ENCODE measurements at places on chromosomes 6 and 20.

GRCh38 chr20:49575551-49576060 lies 7.7 kb upstream of the PTGIS start:
- no peak for DNase-seq

DNA sequence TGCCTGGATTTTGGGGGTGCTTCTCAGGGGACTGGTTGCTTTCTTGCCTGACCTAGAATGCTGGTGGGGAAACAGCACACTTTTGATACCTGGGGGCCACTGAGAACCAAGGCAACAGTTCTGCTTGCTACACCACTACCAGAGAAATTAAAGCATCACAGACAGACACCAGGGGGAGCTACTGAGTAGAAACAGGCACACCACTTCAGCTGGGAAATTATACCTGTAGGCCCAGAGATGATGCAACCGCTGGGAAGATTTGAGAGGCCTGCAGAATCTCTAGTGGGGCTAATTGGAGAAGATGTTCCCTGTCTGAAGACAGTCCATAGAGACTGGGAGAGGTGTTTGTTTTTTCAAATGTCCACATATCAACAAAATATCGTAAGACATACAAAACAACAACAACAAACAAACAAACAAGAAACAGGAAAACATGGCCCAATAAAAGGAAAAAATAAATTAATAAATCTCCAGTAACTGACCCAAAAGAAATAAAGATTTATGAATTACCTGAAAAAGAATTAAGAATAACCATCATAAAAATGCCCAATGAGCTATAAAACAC lies 129.4 kb upstream of the RIN2 start:
- no peak for DNase-seq

- no peak for DNase-seq
Measured at GRCh38 chr6:97059473-97059872, 134.9 kb downstream of the KLHL32 start.

DNA sequence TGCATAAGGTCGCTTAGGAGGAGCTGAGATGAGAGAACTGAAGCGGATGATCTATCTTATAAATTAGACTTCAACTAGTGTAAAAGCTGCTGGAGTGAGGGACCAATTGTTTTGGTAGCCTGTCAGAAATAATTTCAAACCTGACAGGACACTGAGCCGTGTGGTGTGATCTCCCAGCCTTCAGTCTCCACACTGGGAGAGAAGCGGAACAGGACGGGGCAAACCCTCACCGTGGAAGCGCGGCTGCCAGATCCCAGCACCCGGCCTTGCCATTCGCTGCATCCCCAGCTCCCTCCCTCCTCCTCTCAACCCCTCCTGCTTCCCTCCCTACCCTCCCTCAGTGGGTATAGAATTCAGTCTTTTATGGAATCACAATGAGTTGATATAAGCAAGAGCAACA lies 900.1 kb upstream of the SLC35B3 start:
- no peak for DNase-seq

DNA sequence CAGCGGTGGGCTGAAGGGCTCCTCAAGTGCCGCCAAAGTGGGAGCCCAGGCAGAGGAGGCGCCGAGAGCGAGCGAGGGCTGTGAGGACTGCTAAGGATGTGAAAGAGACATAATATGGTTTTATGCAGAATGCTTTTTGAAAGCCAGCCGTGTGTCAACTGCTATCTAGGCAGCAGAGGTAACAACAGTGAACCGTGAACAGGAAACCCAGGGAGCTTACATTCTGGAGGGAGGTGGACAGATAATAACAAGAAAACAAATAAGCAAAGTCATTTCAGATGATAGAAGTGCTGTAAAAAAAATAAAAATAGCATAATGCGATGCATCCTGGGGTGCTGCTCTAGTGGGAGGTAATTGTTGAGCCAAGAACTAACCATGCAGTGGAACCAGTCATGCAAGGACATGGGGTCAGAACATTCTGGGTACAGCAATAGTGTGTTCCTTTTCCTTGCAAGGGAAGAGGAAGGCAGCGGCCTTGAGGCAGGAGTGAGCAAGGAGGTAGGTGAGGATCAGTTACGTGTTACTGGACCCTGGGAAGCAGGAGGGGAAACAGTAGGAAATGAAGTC lies 134.4 kb upstream of the TMEM170B start:
- no peak for DNase-seq

GRCh38 chr20:46683939-46684750 lies 5.1 kb downstream of the TP53RK start:
- no peak for DNase-seq

DNA sequence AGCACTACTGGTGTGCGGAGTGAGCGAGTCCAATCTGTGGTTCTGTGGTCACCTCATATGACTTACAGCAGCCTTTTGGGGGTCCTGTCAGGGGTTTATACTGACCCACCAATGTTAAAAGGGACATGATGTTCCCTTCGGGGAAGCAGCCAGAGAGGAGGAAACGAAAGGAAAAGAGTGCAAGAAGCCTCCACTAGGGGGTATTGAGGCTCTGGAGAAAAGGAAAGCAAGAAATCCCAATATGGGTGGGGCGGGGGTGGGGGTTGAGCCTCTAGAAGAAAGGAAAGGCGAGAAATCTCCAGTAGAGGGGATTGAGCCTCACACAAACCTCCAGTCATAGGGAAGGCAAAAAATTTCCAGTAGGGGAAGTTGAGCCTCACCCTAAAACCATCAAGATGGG lies 249.3 kb upstream of the ECI2 start:
- DNase-seq: no peak

- no peak for DNase-seq
Measured at GRCh38 chr6:25176466-25176865, 102.7 kb upstream of the CARMIL1 start.

GRCh38 chr6:35727231-35727934 lies 9.4 kb upstream of the ARMC12 start:
- DNase-seq: no peak

DNA sequence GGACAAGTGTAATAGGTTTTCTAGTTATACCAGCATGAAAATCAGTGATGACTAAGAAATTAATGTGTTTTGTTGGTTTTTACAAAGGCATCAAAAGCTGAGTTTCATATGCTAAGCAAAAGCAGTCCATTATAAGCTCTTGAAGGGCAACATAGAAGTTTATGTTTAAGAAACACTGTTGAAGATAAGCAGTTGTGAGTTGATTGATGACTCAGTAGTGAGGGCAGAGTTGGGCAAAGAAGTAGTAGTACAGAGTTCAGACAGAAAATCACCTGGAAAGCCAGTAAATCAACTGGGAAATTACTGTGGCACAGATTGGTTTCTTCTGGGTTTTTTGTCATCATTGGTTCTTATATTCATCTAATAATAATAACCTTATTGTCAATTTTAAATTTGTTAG lies 78.0 kb upstream of the SMIM8 start:
- no peak for DNase-seq

- no peak for DNase-seq
Measured at GRCh38 chr20:39829256-39829655, 859.8 kb downstream of the MAFB start.

GRCh38 chr20:13318871-13319521 lies 97.9 kb downstream of the ISM1 start:
- DNase-seq: no peak

DNA sequence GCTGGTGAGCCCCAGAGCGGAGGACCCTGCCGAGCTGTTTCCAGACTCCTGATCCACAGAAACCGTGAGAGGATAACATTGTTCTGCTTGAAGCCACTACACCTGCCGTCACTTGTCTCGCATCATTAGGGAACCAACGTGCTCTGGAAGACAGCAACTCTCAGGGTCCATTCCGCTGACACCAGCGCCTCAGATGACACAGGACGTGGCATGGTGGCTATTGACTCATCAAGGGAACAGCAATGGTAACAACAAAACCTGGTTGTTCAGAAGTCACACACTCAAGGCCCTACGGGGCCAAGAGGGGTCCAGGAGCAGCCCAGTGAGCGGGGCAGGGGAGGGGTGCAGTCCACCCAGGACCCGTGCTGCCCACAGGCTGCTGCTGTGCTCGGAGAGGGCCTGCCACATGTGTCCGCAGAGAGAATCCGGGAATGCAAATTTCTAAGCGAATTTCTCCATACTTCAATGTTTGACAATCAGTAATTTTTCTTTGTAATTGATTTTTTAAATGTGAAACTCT lies 110.4 kb downstream of the TTLL2 start:
- no peak for DNase-seq

DNA sequence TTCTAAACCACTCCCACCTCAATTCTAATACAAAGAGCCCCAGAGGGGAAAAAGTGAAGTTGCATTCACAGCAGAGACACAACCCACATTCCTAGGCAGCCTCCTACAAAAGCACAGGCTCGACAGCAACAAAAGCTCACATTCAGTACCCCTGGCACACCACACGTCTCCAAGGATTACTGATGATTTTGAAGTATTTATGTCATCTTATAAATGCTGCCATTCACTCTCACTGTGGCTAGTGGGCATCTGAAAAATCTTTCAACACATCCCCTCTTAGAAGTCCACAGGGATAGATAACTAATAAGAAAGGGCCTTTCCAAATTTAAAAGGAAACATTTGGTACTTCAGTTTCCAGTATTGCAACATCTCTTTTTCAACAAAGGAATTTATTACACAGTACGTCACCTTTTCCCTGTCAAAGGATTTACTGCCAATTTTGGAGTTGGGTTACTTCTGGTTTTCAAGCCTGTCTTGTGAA lies 146.7 kb downstream of the TASP1 start:
- DNase-seq: peak; percentile 88

DNA sequence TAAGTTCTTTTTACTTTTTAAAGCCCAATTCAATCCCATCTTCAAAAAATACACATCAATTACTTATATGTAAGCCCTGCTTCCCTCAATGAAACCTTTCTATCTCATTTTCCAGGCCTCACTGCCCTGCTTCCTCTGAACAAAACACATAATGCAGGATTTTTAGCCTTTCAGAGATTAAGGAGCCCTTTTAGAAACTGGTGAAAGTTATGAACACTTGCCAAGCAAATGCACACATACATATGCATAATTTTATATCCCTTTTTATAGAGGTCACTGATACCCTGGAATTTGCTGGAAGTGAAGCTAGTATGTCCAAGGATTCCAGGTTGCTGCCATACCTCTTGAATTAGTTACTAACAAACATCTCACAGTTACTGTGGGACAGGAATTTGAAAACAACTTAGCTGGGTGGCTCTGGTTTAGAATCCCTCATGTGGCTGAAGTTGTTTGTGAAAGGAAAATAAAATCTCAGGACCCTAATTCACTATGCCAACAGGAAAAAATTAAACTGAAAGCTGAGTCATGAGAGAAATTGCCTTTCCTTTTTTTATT lies 75.8 kb downstream of the UBE3D start:
- no peak for DNase-seq

DNA sequence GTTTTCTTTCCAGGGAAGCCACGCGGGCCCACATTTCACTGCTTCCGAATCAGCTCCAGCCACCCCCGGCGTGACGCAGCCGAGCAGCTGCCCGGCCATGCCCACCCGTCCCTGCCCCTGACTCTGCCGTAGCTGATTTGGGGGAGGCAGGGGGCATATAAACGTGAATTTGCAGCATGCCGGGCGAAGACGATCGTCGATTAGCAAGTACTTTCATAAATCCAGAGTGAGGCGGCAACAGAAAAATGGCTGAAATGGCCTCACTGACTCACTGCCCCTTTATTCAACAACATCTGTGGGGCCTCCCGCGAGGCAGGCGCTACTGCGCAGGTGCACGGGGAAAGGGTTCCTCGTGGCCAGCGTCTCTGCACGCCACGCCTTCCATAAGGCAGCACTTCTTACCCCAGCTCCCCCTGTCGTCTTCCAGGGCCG lies 118.0 kb downstream of the DLL1 start:
- no peak for DNase-seq

GRCh38 chr6:151141685-151142084 lies 98.1 kb upstream of the AKAP12 start:
- no peak for DNase-seq

DNA sequence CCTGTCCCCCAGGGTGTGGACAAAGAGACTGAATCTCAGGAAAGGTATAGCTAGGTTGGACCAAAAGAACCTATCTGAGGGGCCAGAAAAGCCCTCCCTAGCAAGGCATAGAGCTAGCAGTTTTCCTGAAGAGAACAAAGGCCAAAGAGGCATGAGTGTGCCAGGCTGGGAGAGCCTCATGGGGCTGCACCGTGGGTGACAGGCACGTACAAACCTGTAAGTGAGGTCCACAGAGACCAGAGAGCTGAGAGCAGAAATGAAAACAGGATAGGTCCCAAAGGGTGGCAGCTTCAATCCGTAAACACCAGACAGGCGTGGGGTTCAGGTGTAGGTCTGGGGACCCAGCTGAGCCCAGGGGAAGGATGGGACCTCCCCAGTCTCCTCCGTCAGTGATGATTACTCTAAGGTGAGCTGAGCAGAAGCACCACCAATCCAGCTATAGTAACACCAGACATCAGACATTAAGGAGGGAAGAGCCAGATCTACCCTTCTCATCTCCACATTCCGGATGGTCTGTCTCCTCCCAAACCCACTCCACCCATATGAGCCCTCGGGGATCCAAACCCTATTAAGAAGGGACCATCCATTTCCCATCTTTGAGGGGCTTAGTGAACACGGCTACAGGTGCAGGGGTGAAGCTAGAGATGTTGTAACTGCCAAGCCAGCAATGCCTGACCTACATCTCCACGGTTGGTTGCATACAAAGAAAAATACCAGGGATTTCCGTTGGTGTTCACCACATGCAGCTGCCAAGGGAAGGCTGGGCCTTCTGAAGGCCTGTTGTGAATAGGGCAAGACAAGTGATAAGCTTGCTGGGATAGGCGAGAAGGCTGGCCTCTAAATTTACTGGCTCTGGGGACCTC lies 38.3 kb downstream of the BCL2L1 start:
- no peak for DNase-seq

DNA sequence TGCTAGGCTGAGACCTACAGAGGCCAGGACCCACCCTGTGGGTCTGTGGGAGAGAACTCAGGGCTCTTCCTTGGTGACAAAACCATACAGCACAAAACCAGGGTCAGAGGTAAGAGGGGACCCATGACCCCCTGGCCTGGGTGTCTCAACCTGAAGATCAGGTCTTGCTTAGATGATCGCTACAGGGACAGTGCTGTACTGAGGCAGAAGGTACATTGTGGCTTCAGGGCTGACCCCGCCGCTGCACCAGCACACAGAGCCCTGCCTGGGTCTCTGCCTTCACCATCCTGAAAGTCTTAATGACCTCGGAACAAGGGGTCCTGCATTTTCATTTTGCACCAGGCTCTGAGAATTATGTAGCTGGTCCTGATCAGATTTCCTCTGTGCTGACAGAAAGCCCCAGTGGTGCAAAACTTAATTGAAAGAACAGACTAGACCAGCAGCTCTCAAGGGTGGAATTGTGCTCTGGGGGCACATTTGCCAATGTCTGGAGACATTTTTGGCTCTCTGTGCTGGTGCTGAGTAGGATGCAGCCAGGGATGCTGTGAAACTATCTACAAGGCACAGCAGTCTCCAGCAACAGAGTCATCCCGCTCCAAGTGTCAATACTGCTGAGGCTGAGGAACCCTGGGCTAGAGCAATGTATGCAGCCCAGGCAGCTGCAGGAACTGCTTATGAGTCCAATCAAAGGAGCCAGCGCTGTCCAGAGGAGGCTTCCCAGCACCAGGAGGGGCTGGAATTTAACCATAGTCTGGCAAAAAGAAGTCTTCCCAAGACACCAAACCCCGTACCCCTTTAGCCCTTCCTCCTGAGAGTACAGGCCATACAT lies 254.9 kb downstream of the ERMARD start:
- DNase-seq: peak; percentile 76

GRCh38 chr6:124795643-124796463 lies 166.4 kb upstream of the RNF217 start:
- no peak for DNase-seq
